ENCODE measurements at places on chromosomes 3 and 15. TPM values are rescaled to one million over a fixed set of nuclear protein-coding genes. Genes with fewer than 3 reads are reported as not detected.

DNA sequence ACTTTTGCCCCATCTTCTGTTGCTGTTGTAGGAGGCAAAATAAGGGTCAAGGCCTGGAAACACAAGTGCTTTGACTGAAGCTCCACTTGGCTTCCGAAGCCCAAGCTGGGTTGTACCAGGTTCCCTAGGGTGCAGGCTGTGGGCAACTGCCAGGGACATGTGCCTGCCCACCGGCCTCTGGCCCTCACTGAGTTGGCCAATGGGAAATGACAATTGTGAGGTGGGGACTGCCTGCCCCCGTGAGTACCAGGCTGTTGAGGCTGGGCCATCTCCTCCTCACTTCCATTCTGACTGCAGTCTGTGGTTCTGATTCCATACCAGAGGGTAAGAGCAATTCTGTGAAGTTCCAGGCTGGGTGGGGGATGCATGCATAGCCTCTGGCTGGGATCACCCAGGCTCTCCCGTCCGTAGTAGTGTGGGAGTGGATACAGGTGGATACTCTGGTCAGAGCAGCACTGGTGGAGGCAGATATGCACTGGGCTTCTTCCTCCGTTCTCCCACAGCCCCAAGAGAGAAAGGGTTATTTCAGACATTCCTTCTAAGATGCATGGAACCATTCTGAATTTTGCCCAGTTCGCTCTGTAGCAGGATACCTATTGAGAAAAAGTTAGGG is at the start of gene ADIPOQ:
Gene ADIPOQ, plus strand, starts transcription at position 285 of the 613 bp plus-strand sequence. CDS start 10,349 bp downstream, outside the sequence.
- no peak for DNase-seq

- DNase-seq, result peak; percentile 33
These were observed 779.0 kb downstream of the SQOR start for GRCh38 chr15:46413799-46414198.

GRCh38 chr15:85005319-85005718 is 23.7 kb downstream of the PDE8A start:
- DNase-seq, result no peak

The RNU5B-1 gene
- not detected for total RNA-seq

- no peak for DNase-seq
These were observed 6.5 kb downstream of the FBN1 start for GRCh38 chr15:48638963-48639362.

GRCh38 chr3:64238971-64239667 is 13.9 kb upstream of the PRICKLE2 start:
- DNase-seq, result peak; percentile 96
